ENCODE measurements at places on chromosomes 1 and 21.
A peak's percentile ranks its signal among the peaks of the same experiment; 100 is the strongest.

DNA sequence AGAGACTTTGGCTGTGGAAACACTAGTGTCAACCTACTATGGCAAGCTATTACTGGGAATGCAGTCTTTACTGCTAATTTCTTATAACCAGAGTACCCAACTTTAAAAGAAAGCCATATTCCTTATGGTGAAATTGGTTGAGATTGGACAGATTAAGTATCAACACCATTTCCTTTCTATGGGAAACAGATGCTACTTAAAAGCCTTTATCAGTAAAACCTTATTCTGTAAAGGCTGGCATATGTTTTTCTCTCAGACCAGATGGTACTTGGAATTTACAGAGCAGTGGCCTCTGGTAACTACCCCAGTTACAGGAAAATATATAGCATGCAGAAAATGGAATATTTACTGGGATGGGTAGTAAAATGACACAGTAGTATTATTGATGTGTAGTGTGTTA is 18.8 kb downstream of the IFI44 start:
- DNase-seq, result no peak

- peak; percentile 6 for DNase-seq
These were observed 1.2 kb downstream of the PIGP start for GRCh38 chr21:37071561-37072273.

DNA sequence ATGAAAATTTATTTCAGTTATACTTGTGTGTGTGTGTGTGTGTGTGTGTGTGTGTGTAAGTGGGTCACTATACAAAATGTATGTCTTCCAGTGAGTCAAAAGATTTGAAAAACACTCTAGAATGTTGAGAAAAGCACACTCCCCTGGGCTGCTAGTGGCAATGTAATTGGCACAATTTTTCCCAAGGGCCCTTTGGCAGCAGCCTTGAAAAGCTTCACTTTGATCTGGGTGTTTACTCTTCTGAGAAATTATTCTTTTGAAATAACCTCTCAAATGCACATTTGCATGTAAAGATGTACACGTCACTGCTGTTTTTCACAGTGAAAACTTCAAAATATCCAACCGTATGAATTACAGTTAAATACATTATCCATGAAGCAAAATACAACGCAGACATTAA is 22.1 kb upstream of the SLC44A3 start:
- DNase-seq, result no peak

- no peak for DNase-seq
These were observed 149.9 kb downstream of the OLFM3 start for GRCh38 chr1:101846820-101847219.

GRCh38 chr1:41100170-41100569 is 78.6 kb upstream of the SLFNL1 start:
- DNase-seq, result no peak

DNA sequence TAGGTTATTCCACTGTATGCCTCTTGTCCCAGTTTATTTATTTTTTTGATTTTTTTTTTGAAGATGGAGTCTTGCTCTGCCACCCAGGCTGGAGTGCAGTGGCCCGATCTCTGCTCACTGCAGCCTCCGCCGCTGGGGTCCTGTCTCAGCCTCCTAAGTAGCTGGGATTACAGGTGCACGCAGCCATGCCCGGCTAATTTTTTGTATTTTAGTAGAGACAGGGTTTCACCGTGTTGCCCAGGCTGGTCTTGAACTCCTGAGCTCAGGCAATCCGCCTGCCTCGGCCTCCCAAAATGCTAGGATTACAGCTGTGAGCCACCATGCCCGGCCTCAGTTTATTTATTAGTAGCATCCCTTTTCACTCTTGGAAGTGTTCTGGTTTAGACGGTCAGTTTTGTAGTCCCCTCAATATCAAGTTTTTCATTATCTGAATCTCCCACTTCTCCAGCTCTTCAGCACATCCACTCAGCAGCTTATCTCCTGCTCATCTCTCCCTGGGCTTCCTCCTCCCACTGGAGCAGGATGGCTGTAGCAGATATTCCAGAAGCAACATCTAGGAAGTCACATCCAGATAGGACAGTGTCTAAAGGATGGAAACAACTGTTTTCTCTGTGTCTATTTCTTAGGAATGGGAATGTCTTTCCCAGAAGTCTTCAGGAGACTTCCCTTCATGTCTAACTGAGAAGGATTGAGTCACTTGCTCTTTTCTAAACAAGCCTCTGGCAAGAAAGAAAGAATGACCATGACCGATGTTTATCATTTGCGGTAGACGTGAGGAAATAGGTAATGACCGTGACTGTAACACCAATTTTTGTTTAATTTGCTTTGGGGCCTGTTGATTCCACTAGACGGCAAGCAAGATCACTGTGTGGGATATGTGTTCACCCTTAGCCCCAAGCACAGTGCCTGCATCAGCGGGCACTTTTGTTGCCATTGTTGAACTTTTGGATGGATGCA is 14.4 kb downstream of the CCDC190 start:
- DNase-seq, result no peak

GRCh38 chr21:39630827-39631226 is 18.1 kb downstream of the B3GALT5 start:
- DNase-seq, result no peak

DNA sequence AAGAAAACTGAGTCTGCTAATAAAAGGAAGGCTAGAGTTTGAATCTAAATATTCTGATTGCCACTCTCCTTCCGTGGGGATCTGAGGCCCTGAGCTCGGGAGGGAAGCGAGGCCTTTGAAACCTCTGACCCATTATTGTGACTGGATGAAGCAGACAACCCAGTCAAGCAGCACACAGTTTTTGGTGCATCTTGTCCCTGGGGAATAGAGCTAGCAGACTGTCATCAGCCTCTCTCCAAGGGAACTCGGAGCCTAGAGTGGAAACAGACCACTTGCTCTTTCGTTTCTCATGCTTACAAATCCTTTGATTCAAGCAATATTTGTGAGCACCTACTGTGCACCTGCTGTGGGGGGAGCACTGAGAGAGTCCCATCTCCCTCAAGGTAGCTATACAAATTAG is 133.2 kb upstream of the KLHDC7A start:
- no peak for DNase-seq

DNA sequence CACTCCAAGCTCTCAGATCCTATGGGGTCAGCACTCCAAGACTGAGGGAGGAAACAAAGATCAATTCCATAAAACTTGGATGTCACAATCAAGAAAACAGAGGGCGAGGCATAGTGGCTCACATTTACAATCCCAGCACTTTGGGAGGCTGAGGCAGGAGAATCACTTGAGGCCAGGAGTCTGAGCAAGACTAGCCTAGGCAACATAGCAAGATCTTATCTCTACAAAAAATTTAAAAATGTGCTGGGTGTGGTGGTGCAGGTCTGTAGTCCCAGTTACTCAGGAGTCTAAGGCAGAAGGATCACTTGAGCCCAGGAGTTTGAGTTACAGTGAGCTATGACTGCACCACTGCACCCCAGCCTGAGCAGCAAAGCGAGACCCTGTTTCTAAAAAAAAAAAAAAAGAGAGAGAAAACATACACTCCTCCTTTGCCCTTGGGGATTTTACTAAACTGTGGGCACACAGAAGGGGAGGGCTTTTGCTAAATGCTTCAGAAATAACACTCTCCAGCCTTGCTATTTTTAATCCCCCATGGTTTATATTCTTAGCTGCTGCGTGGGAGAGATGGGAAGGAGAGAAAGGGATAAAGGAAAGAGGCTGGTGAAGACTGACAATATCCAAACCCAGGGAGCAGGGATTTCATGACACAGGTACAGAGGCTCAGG is 18.1 kb downstream of the ARHGEF2 start:
- DNase-seq, result no peak

DNA sequence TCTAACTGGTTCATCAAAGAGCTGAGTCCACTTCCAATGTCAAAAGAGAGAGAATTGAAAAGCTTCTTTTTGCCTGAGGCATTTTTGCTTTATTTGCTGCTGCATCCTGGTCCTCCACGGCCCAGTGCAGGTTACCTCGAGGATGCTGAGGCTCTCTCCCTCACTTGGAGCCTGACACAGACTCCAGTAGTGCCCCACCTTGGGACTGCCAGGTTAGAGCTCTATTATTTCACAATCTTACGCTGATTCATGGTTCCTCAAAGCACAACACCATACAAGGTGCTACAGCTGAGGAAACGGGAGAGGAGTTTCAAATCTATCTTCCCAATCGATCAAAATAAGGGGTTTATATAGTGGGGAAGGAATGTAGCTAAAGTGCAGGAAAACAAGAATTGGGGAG is 13.6 kb upstream of the PLPPR4 start:
- DNase-seq, result no peak

- DNase-seq, result no peak
These were observed 166.9 kb downstream of the TOMM20 start for GRCh38 chr1:234961456-234962339.

DNA sequence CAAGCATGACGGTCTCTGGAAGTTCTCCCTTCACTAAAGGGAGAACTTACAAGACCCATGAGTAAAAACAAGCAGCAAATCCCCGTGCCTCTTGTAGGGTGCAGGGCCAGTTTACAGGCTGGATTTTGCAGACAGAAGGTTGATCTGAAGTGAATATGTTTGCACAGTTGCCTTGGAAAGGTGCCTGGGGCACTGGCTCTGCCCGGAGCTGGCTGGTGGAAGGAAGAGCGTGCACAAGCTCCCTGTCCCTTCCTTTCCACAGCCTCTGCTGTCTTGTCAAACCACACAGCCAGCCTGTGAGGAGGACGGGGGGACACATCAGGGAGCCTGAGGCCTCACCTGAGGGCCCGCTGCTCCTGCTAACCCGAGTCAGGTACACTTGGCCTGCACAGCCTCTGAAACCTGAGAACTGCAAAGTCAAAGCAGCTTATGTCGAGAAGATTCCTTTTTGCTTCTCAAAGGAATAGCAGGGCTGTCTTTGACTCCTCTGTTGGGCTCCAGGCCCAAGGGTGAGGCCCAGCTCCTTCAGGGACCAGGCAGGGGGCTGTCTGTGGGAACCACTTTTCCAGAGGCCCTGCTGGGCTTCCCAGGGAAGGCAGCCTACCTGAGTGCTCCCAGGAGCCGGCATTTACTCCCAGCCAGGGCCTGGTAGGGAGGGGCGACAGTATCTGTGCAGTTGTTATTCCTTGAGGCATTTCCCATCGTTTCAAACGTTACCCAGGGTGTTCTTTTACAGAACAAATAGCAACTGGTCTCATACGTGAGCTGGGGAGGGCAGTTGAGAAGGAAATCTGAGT is 251.5 kb downstream of the SIPA1L2 start:
- no peak for DNase-seq

- no peak for DNase-seq
These were observed 156.7 kb upstream of the ARHGEF16 start for GRCh38 chr1:3297756-3298155.

DNA sequence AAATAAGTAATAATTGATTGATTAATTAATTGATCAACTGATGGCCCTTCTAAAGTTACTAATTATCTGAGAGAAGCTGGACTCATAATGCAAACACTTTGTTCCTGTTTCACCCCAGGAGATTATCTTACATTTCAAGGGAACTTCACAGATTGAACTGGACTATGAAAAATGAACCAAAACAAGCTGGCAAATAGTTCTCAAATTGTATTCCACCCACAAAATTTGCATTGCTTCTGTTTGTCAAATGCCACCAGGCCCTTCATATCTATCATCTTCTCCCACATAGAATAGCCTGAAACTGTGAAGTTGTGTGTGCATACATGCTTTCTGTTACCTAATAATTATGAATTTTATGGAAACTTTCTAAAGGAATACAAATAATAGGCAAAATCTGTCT is 104.0 kb downstream of the ZNF281 start:
- DNase-seq, result no peak

DNA sequence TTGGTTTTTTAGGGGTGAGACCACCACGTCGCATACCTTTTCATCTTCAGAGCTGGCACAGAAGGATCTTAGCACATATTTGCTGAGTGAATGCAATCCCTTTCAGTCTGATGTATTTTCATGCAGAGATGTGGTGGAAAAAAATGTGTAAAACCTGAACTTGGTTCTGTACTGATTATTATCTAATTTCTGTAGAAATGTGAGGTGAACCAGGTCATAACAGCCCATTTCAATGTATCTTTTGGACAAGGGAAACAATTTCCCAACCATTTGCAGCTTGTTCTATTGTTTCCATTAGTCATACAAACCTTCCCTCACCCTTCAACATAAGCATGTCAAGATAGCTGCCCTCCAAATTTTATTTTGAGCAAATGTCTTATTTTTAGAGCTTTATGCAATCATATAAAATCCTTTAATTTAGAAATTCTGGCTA is 46.8 kb upstream of the RUNX1 start:
- DNase-seq, result no peak

DNA sequence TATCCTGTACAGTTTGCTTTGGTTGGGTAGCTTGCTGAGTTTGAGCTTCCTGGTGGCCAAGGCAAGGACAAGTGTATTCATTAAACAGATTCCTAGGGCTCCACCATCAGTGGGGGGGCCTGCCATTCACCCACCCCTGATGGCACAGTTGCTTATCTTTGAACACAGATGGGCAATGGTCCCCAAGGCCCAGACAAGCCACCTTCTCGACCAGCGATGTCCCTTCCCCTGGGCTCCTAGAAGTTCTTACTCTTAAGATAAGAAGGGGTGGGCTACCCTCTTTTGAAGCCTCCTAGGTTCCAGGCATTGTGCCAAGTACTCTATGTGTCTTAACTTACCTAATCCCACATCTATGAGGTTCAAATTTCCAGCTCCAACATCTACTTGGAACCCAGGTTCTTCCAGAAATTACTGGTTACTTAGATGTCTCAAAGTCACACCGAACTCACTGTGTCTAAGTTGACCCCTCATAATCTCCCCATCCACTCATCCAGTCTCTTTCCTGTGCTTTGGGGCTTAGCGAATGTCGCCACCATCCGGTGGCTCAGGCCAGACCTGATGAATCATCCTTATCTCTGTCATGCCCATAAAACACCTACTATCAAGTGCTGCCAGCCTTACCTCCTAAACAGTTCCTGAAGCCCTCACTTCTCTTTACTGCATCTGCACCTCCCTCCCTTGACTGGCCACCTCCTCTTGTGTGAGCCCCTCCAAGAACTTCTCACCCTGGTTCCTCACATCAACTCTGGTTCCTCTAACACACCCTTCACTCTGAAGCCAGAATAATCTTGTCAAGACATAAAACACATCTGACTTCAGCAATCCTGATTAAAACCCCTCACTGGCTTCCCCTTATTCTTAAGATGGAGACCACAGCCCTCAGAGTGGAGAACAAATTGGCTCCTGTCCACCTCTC is 50.1 kb downstream of the KLHDC7A start:
- DNase-seq, result no peak

DNA sequence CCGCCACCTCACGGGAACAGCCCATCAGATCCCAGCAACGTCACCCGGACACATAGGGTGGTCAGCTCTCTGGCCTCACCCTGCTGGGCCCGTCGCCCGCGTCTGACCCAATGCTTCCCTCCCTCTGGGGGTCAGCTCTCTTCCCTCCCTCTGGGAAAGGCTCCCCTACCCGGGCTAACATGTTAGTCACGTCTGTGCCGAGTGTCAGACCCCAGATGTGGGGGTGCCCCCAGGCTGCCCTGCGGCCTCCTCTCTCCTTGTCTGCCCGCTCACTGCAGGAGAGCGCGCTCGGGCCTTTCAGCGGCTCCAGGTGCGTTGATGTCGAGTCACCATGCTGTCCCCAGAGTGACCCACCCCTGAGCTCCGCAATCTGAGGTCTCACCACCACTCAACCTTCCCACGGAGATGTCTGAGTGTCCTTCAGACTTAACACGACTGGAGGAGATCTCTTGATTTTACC is 34.3 kb downstream of the SLC37A1 start:
- no peak for DNase-seq

Measured in Calu3 (cell line).